ENCODE measurements at places on chromosomes 12 and 14. TPM values are rescaled to one million over a fixed set of nuclear protein-coding genes. Genes with fewer than 3 reads are reported as not detected.

The KERA gene
- not detected for polyA plus RNA-seq

GRCh38 chr12:176321-177181 lies 37.4 kb downstream of the SLC6A12 start:
- peak; percentile 16 for DNase-seq

The TOMM20L gene
- not detected for polyA plus RNA-seq

The LGALS3 gene
- polyA plus RNA-seq, result 383 TPM

The NTF3 gene
- polyA plus RNA-seq, result 28.7 TPM

- DNase-seq, result no peak
These were observed 3.6 kb downstream of the IPO4 start for GRCh38 chr14:24185026-24185425.

The TEX52 gene
- polyA plus RNA-seq, result not detected

- peak; percentile 6 for DNase-seq
These were observed 28.0 kb upstream of the GARIN6 start for GRCh38 chr12:99619389-99620158.

The PPFIA2 gene
- polyA plus RNA-seq, result 0.20 TPM

DNA sequence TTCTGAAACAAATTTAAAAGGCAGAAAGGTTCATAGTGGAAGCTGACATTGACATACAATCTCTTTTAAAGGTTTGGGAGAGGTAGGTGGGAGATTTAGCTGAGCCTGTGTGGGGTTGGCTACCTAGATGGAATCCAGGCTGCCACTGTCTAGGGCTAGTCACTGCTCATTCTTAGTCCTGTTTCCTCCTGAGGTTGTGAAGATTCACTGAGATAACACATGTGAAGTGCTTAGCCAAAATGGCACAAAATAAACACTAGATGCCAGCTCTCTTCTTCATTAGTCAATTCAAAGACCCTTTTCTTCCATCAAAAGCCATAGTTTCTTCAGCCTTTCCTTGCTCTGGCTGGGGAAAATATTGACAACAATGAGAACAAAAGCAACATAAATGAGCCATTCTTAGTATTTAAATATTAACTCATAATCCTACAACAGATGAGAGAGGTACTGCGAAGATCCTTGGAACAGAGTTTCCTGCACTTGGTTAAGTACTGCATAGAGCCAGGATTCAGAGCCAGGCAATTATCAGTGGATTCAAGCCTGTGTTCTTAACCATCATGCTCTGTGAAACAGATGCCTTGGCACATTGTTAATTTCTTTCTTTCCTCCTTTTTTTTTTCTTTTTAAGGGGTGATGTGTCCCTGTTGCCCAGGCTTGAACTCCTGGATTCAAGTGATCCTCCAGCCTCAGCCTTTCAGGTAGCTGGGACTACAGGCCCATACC lies 3.5 kb downstream of the MYF6 start:
- DNase-seq, result no peak

- no peak for DNase-seq
These were observed 28.7 kb upstream of the CD9 start for GRCh38 chr12:6171409-6172015.

DNA sequence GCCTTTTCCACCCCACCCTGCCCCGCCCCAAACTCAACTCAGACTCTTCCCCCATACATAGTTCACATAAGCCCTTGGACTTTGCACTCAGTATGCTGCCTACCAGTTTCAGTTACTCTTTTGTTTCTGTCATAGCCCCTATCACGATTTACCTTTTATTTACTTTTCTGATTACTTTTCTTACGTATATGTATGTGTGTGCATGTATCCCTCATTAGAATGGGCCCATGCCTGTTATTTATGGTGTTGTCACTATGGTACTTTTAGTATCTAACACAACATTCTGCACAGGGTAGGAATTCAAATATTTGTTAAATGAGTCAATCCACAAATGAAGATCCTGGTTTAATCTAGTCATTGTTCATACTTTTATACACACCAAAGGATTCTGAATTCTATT lies 16.5 kb upstream of the LUM start:
- no peak for DNase-seq

GRCh38 chr12:62805517-62805916 lies 129.4 kb downstream of the PPM1H start:
- DNase-seq, result no peak

The TMEM120B gene
- polyA plus RNA-seq, result 11.1 TPM

- DNase-seq, result no peak
These were observed 2.9 kb upstream of the CACNA1C start for GRCh38 chr12:2049604-2050540.

The WDHD1 gene
- 4.2 TPM for polyA plus RNA-seq

- no peak for DNase-seq
These were observed 6.1 kb upstream of the CDCA4 start for GRCh38 chr14:105026802-105027563.

GRCh38 chr12:95959107-95959506 lies 16.0 kb downstream of the AMDHD1 start:
- DNase-seq, result no peak

DNA sequence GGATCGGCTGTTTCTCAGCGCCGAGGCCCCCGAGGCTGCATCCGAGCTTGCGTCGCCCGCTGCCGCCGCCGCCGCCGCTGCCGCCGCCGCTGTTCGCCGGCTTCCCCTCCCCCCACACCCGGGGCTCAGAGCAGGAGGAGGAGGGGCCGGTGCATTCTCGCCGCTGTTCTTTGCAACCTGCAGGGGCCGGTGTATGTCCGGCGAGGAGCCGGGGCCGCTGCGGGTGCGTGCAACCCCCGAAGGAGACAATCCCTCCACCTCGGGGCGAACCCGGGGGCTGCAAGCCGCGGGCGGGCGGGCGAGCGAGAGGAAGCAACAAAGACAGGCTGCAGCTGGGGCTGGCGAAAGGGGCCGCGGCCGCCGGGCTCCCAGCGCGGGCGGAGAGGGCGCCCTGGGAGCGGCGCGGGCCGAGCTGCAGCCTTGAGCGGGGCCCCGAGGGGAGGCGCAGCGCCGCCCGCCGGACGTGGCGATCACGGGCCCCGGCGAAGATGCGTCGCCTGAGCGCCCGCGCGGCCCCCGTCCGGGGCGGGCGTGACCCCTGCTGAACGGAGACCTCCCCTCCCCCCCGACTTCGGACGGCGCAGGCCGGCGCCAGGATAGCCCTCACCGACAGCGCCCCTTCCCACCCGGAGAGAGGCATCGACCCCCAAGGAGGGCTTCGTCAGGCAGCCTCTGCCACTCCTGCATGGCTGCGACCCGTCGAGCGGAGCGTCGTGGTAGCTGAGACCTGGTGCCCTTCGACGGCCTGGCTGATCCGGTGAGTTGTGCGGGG lies 702 bp downstream of the FAM222A start:
- DNase-seq, result no peak

DNA sequence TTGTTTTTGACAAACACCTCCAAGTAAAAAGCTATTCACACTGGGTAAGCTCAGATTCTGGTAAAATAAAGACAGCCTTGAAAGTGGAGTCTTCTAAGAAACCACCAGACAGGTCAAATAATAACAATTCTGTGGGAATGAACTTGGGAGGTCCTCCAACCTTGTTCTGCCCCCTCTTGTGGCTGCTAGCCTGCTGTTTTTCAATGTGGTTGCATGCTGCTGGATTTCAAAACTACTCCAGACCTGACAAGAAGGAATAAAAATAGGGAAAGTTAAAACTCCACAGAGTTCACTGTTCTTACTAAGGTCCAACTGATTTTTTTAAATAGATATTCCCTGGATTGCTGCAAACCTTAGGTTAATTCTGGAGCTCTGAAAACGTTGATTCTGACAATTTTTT lies 32.2 kb upstream of the RIN3 start:
- no peak for DNase-seq

GRCh38 chr14:86457481-86458135 lies 927.7 kb downstream of the FLRT2 start:
- DNase-seq, result no peak

The NRXN3 gene
- 0.96 TPM for polyA plus RNA-seq

GRCh38 chr12:38691164-38691563 lies 214.2 kb downstream of the CPNE8 start:
- DNase-seq, result no peak

The SCN8A gene
- polyA plus RNA-seq, result 12.5 TPM

The ACVR1B gene
- polyA plus RNA-seq, result 16.4 TPM

DNA sequence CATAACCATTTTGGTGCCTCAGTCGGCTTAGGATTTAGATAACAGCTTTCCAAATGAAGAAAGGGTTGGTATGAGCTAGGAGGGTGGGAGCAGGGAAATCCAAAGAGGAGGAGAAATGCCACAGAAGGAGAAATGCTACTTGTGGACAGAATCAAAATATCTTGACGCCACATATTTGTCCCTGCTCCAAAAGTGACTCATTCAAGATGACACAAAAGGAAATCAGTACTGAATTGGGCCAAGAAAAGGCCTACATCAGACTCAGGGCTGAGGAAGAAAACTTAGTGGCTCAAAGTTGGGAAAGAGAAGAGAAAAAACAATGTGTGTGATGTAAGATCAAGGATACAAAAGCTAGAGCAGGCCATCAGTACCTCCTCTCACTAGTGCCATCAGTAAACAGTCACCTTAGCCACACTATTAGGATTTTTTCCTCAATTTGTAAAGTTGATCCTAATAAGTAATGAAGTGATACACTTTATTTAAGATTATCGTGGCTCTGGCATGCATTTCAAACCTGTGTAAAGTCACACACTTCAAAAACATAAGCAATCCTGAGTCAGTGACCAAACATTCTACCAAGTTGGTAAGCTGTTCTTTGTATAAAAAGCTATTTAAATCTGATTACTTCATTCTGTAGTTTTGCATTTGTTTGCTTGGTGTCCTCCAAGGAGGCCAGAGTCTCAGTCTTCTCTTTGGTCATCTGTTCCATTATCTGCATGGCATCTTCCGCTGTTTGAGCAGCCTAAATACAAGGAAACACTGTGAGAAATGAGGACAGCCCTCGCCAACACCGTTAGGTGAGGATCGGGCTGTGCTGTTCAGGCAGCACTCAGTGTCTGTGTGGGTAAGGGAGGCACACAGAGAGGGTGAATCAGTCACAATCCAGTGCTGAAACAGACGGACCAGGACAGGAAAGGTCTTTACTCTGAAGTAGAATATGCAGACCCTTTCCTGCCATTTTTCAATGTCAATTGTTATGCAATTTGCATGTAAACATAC lies 52.6 kb upstream of the VPS33A start:
- DNase-seq, result peak; percentile 24

The LRTM2 gene
- polyA plus RNA-seq, result not detected

The APOF gene
- not detected for polyA plus RNA-seq

GRCh38 chr14:75126121-75126544 lies 715 bp downstream of the NEK9 start:
- no peak for DNase-seq

GRCh38 chr14:52711666-52712065 lies 4.7 kb downstream of the PSMC6 start:
- no peak for DNase-seq

- no peak for DNase-seq
These were observed 284.1 kb upstream of the FOXG1 start for GRCh38 chr14:28482251-28483040.

The CCDC196 gene
- not detected for polyA plus RNA-seq

The SYNE3 gene
- polyA plus RNA-seq, result 4.4 TPM

The NUAK1 gene
- 6.5 TPM for polyA plus RNA-seq

DNA sequence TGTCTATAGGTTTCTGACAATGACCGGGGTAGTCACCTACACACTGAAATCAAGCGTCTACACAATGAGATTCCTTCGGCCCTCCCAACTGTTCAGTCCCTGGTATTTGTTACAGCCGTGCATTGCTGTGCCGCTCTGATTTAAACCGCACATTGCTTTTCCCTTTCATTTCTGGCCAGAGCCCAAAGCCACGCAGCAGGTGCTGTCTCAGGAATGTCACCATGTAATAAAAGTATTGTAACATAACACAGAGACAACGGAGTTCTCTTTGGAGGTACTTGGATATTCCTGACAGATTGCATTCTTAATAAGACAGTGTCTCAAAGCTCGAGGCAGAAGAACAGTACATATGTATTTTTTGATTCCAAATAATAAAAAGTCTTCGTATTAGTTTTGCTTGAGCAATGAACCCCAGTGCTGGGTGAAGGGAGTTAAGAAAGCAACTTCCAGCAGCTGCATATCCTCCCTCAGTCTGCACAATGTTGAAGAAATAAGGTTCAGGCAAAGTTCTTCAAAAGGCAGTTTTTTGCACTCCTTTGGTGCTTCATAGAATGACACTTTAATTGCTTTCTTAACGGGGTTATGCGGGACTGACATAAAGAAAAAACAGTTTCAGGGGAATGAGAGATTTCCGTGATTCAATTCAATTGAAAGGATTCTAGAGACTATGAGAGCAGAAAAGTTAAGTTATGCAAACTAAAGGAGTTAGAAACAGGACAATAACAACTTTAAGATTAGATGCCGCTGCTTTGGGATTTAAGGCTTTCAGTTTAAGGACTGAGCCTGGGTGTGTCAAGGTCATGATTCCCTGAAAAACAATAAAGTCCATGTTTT lies 288.7 kb upstream of the FLRT2 start:
- DNase-seq, result no peak

GRCh38 chr14:93764211-93764659 lies 24.1 kb downstream of the PRIMA1 start:
- DNase-seq, result no peak

The PAX9 gene
- not detected for polyA plus RNA-seq

The CFAP251 gene
- 16.0 TPM for polyA plus RNA-seq

- no peak for DNase-seq
These were observed 1.1 kb upstream of the TMEM121 start for GRCh38 chr14:105525326-105525725.

The CLEC2B gene
- polyA plus RNA-seq, result 2.1 TPM

The SERPINA6 gene
- polyA plus RNA-seq, result not detected

- DNase-seq, result no peak
These were observed 38.1 kb upstream of the CMKLR1 start for GRCh38 chr12:108377260-108377659.

GRCh38 chr14:101704140-101704539 lies 57.4 kb upstream of the PPP2R5C start:
- DNase-seq, result no peak

GRCh38 chr12:56518570-56518969 lies 3.0 kb upstream of the RBMS2 start:
- DNase-seq, result no peak

The KRT1 gene
- polyA plus RNA-seq, result not detected

DNA sequence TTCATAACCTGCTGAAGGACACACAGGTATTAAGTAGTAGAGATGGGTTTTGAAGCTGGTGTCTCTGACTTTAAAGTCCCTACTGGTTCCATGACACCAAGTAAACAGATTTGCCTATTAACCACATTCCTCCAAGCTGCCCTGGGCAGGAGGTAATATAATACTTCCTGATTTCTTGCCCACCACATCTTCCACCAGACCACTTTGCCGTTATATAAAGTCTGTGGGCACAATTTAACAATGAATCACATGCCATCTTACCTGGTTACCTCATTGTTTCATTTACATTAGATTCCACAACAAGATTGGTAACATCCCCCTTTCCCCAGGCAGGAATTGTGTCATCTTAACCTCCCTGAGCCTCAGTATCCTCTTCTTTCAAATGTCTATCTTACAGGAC lies 900 bp upstream of the LRRC23 start:
- DNase-seq, result no peak

The COCH gene
- polyA plus RNA-seq, result 0.19 TPM
